Tongue (tissue), 3 donors: ENCODE measurements at places on chromosomes 6 and 20. TPM values are rescaled to one million over a fixed set of nuclear protein-coding genes. Genes with fewer than 3 reads are reported as not detected.

DNA sequence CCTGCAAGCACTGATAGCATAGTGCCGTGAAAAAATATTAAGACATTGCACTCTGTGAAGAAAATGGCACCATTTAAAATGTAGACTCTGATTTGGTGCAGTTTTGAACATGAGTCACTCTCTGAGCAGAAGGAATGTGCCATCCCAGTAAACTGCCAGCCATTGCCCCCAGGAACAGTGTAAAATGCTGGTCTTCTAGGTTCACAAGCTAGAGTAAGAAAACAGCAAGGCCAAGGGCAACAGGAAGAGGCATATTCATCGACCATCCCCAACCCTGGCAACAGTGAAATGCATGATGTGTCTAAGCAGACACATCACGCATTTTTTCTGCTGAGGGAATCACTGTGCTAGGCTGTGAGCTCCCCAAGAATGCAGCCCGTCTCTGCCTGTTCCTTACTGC is 163.2 kb upstream of the RIN2 start:
- no peak for DNase-seq

- DNase-seq: peak; percentile 71
Observed at GRCh38 chr6:107308677-107309076, 150.7 kb downstream of the PDSS2 start.

DNA sequence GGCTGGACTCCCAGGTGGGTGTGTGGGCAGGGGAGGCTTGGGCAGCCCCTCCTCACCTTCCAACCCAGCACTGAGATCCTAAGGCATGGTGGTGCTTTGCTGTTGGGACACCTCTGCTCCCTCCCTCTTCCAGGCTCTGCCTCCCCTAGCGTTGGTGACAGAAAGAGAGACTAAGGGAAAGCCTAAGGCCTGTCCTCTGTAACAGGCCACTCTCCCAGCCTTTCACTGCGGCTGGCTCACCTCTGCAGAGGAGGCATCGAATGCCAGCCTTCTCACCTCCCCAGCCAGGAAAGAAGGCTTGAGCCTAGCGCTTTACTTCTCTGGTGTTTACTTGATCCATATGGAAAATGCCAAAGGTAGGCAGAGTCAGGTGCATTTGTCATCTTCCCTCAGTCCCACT is 3.5 kb upstream of the CDH26 start:
- no peak for DNase-seq

- DNase-seq: peak; percentile 70
Observed at GRCh38 chr6:5132731-5133130, 47.6 kb downstream of the PPP1R3G start.

- DNase-seq: no peak
Observed at GRCh38 chr6:45026003-45026516, 302.1 kb upstream of the RUNX2 start.

- no peak for DNase-seq
Observed at GRCh38 chr6:122831511-122831910, 42.5 kb downstream of the SMPDL3A start.

SLC22A2 gene
- 0.62 TPM for total RNA-seq

KIF25 gene
- total RNA-seq: 0.82 TPM

IRF4 gene
- 1.8 TPM for total RNA-seq

NOX3 gene
- not detected for total RNA-seq

CLIC5 gene
- total RNA-seq: 18.1 TPM
